ENCODE measurements at places on chromosomes 16 and 17.

GRCh38 chr17:30176855-30177254 is 58.6 kb downstream of the SLC6A4 start:
- DNase-seq, result no peak

DNA sequence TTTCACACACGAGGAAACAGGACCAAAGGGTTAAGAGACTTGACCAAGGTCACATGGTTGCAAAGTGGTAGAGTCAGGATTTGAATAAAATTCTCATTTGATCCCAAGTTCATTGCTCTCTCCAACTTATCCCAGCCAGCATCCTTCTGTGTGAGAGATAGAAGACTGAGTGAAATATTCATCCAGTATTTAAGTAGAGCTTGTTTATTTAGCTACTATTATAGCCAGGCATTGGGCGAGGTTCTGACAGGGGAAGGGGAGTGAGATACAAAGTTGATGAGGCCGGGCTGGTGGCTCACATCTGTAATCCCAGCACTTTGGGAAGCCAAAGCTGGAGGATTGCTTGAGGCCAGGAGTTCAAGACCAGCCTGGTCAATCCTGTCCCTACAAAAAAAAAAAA is 4.4 kb downstream of the ITGAL start:
- no peak for DNase-seq

- DNase-seq, result no peak
These were observed 371.9 kb upstream of the SOX9 start for GRCh38 chr17:71748872-71749271.

DNA sequence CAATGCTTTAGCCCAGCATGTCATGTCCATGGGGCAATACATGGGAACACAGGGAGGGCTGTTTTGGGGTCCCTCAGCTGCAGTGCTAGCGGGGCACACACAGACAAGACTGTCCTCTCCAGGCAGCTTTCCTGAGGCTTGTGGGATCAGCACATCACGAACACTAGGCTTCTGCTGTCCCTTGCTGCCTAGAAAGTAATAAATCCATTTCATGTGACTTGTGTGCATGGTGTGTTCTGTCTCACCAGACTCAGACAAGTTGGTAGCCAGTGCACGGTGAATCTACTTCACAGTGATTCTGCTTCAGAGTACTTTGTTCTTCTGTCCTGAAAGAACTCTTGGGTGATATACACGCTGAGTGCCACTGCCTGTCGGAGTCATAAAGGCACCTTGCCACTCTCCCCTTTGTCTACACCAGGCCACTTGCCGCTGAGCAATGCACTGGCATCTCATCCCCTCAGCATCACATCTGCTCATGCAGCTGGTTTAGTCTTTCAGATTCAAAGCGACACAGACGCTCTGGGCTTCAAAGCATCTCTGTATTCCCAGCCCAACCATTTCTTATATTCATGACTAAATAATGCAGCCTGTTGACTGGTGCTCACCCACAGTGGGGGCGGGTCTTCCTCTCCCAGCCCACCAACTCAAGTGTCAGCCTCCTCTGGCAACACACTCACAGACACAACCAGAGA is 95.2 kb upstream of the COX10 start:
- no peak for DNase-seq

DNA sequence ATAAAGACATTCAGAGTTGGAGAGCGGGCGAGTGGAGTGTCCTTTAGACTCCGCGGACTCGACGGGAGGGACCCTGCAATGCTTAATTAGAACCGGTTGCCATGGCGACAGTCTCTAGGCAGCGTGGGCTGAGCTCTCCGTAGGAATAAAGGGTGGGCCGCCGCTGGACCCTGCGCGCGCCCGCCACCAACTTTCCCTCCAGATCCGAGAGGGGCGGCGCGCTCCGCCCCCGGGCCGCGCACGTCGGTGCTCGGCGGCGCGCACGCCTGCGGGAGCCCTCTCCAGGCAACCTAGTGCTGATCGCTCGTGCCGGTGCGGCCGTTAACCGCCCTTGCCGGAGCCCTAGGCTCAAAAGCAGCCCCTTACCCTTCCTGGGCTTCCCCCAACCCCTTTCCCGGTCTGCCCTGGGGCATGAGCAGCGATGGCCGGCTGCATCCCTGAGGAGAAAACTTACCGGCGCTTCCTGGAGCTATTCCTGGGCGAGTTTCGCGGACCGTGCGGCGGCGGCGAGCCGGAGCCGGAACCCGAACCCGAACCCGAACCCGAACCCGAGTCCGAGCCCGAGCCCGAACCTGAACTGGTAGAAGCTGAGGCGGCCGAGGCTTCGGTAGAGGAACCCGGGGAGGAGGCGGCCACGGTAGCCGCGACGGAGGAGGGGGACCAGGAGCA is at the start of gene PPM1E:
PPM1E (plus strand) TSS at position 278 of the 669 bp plus-strand sequence.
- DNase-seq, result peak; percentile 25

DNA sequence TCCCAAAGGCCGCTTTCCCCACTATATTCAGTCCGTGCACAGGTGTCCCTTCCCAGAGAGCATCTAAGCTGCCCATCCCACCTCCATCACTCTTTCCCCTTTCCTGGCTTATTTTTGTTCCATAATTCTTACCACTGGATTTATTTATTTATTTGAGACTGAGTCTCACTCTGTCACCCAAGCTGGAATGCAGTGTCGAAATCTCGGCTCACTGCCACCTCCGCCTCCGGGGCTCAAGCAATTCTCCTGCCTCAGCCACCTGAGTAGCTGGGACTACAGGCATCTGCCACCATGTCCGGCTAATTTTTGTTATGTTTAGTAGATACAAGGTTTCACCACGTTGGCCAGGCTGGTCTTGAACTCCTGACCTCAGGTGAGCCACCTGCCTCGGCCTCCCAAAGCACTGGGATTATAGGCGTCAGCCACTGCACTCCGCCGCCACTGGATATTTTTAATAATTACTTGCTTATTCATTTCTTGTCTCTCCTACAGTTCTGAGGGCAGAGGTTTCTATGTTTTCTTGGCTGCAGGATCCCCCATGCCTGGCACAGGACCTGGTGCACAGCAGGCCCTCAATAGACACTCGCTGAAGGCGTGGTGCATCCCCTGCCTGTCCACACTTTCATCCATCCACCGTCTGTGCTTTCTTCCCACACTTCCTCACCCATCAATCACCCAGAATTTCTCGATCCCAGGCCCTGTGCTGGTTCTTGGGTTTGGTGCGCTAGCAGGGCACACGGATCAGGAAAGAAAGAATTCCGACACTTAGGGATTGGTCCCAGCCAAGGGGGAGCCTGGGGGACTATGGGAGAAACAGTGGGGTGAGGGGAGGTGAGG is 9.9 kb upstream of the ADGRG1 start:
- DNase-seq, result no peak

All from CD4-positive, alpha-beta memory T cell (primary cell).